ENCODE measurements at places on chromosomes 2 and 18. TPM values are rescaled to one million over a fixed set of nuclear protein-coding genes. Genes with fewer than 3 reads are reported as not detected.

The GTF2A1L gene
- not detected for total RNA-seq

The APCDD1 gene
- total RNA-seq = 4.7 TPM

The CCDC178 gene
- total RNA-seq = not detected

The AMER3 gene
- total RNA-seq = 1.1 TPM

GRCh38 chr2:67389286-67389685 lies 7.8 kb upstream of the ETAA1 start:
- DNase-seq = no peak

GRCh38 chr2:72788756-72789155 lies 37.1 kb downstream of the EXOC6B start:
- DNase-seq = no peak

DNA sequence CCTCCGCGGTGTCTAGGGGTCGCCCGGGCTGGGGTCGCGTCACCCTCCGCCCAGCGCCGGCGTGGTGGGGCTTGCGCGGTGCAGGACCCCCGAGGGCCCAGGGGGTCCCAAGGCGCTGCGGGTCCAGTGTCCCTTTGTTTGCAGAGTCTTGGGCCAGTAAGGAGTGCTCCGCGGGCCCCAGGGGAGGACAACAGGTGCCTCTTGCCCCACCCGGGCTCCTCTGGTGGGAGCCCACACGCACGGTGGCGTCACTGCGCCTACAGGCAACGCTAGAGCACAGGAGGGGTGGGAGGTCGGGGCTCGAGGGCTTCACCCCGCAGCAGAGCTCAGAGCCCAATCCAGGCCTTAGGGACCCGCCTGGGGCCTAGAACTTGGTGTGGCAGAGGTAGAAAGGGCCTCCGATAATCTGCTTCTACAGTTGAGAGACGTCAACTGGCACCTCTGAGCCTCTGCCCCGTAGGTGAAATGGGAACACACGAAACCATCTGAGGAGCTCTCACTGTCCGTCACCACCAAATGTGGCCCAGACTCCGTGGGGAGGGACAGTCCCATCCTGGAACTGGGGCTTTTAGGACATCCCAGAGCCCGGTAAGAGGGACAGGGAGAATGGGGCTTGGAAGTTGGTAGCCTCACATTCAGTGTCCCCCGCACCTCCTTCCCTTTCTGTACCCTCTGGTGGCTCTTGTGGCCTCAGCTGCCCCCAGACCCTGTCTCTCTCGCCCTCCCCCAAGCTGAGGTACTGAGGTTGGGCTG lies 1.4 kb downstream of the ARID5A start:
- DNase-seq = peak; percentile 76

- DNase-seq = no peak
These were observed 1539.7 kb upstream of the ACVR2A start for GRCh38 chr2:146305164-146305563.

DNA sequence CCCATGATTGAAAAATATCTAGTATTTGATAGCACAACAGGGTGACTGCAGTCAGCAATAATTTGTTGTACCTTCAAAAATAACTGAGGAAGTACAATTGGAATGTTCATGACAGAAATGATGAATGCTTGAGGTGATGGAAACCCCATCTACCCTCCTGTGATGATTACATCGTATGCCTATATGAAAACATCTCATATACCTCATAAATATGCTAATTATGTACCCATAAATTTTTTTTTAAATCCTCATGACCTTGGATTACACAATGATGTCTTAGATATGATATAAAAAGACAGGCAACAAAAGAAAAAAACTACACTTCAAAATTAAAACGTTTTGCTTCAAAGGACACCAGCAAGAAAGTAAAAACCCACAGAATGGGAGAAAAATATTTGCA lies 1.4 kb upstream of the POLR1B start:
- no peak for DNase-seq

DNA sequence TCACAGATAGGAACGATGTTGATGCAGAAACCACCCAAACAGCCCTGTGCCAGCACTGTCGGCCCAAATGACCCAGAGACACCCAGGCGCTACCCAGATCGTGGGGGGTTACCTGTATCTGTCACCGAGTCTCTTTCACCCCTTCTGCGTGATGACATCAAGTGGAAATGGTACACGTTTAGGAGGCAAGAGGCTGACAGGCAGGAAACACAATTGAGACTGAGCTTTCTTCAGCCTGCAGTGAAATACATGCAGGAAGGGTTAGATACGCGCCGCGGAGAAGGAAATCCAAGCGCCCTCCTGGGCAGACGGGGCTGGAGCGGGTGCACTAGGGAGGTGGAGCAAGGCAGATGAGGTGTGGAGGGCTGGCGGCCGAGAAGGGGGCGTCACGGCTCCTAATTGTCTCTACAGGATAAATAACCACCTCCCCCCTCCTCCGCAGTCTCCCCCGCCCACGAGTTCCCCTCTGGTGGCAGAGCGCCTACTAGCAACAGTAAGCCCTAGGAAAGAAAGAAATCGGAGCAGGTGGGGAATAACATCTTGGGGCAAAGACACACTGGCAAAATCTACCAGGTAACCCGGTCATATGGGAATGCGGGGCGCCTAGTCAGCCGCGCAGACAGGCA lies at the start of gene RNF152:
Gene RNF152 (minus strand): TSS at position 325 of the 626 bp plus-strand sequence. CDS start 76,544 bp downstream, outside the sequence.
- peak; percentile 90 for DNase-seq

DNA sequence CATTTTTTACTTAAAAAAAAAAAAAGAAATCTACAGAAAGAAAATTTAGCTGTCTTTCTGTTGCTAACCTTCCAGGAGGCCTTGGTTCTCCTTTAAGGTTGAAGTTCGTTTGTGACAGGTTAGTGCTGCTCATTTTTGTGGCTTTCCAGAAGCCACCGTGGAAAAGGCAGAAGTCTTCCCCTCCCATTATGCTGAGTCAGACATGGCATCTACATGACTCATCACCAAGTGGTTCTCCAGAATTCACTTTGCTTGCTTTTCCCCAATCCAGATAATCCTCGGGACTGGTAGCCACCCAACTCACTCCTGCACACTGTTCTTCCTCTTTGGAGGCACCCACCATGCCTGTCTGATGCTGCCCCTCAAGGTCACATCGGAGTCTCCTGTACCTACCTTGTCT lies 228.7 kb downstream of the PIK3C3 start:
- no peak for DNase-seq

DNA sequence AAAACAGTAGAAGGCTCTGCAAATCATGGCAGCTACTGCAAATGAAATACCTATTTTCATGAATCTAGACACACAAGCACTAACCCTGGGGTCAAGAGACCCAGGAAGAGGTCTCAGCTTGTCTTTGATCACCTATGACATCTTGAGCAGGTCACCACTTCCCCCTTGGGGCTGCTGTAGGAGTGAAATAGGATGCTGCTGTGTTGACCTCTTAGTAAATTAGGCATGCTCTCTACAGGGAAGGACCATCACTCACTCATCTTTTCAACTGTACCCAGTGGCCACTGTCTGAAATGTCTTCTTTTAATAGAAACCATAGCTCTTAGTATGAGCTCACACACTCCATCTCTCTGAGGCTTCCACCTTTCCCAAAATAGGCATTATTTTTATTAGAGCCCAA lies 83.8 kb downstream of the NCK2 start:
- DNase-seq = no peak

DNA sequence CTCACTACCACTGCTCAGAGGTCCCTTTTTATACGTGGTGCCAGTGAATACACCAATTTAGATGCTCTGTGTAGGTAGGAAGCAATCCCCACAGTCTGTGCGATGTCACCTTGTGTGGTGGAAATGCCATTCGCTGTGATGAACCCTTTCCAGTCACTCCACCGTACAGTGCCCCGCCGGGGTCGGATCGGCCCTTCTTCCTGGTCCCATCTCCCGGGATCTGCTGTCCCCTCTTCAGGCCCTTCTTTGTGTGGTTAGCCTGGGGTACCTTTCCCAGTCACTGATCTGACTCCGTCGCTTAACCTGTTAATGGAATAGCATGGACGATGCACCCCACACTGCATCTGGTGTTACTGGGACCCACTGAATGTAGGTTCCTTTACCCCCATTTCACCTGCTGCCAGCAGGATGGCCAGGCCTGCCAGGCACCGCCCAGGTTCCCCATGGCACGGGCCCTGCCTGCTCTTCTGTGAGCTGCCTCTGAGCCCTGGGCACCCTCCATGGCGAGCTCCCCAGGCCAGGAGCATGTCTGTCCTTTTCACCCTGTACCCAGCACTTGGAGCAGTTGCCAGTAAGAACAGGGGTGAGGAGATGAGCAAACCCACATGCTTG lies 18.0 kb downstream of the TWIST2 start:
- DNase-seq = peak; percentile 39

GRCh38 chr2:127066942-127067341 lies 40.0 kb downstream of the BIN1 start:
- no peak for DNase-seq

DNA sequence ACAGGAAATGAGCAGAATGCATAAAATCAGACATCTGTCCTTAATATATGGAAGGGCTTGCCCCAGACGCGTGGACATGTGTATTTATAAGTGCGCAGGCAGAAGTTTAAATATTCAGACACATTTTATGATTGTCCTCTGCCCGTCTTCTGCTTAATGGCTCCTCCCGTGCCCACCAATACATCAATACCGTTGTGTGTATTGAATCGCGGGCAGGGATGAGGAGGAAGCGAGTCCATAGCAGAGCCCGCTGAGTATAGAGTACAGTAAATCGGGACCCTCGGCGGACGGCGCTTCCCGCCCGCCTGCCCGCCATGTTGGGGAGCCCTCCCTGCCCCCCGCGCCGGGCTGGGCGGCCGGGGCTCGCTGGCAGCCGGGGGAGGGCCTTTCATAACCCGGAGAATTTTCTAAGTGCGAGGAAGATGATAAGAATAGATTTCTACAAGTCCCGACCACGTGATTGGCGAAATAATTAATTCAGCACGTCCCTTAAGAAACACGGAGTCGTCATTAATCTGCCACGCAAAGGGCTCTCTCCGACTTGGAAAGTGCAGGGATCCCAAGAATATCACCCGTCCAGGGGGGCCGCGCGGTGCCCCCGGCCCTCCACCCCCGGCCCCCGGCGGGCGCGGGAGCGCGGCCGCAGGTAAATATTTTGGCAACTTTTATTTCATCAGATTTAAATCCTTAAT lies at the start of gene HOXD3:
Gene HOXD3 (plus strand): TSS at position 501 of the 692 bp plus-strand sequence. CDS start 11,808 bp downstream, outside the sequence.
- DNase-seq = peak; percentile 46

- DNase-seq = no peak
These were observed 41.0 kb upstream of the SLC9A2 start for GRCh38 chr2:102578376-102578775.
